ENCODE measurements at places on chromosomes 16 and 17. TPM values are rescaled to one million over a fixed set of nuclear protein-coding genes. Genes with fewer than 3 reads are reported as not detected.

CTRL gene
- 0.43 TPM for total RNA-seq

CHST6 gene
- 4.4 TPM for total RNA-seq

TBX6 gene
- 0.75 TPM for total RNA-seq

KRT24 gene
- total RNA-seq = not detected

HOXB7 gene
- total RNA-seq = 15.0 TPM

GP1BA gene
- not detected for total RNA-seq

KRTAP4-6 gene
- not detected for total RNA-seq

MEIOC gene
- not detected for total RNA-seq

HBM gene
- total RNA-seq = not detected
